Tibial artery (tissue), 4 donors: ENCODE measurements at places on chromosomes 6 and 20.

DNA sequence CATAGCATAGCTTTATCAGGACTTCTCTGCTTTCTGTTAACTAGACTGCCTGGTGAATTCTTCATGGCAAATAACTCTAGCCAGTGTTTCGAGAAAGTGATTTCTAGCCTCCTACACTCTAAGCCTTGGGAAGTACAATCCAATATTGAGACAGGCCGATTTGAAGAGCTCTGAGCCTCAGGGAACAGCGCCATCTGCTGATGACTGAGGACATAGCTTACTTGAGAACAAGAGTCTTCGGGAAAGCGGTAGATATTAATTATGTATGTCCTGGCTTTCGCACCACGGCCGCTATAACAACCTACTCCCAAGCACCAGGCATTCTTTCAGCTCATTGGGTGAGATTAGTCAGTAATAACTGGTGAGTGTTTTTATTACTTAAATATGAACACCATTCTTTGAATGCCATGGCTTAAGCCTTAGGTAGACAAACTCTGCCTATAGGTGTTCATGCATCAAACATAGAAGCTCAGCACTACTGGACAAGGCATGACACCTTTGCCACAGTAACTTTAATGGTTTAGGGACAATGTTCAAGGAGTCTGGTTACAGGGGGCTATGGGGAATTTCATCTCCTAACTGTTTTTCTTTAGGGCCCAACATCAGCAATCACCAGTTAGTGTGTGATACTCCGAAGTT is 518.6 kb downstream of the BMP2 start:
- DNase-seq: peak; percentile 80

DNA sequence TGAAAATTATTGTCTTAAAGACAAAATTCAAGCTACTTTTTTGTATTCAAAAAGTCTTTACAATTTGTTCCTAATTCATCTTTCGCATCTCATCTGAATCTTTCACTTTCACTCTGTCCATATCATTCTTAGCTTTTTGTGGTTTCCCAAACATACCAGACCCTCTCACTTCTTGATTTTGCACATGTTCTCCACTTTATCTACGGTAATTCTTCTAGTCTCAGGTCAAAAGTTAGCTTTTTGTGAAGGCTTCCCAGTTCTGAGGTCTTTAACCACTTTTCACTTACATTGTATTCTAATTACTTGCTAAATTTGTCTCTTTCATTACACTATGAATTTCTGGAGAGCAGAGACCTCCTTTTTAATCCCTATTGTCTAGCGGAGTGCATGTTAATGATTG is 34.6 kb upstream of the EPHA7 start:
- DNase-seq: no peak

- DNase-seq: no peak
Measured at GRCh38 chr6:4384656-4385055, 249.3 kb upstream of the ECI2 start.

GRCh38 chr20:48336597-48336996 is 491.2 kb downstream of the PREX1 start:
- DNase-seq: no peak

DNA sequence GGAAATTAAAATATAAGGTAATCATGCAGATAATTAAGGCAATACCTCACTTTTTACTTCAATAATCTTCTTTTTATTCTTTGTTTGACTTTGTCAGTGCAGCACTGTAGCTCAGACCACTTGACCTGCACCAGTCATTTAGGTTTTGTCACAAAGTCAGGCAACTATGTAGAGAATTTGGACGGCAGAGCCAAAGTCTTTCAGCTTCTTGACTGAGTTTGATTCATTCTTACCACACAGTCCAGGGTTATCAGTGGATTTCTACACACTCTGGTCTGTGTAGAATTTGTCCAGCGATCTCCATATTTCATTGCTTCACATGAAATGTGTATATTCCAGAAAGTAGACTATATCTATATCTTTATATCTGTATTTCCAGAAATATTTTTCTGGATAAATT is 107.3 kb downstream of the TFAP2B start:
- no peak for DNase-seq

DNA sequence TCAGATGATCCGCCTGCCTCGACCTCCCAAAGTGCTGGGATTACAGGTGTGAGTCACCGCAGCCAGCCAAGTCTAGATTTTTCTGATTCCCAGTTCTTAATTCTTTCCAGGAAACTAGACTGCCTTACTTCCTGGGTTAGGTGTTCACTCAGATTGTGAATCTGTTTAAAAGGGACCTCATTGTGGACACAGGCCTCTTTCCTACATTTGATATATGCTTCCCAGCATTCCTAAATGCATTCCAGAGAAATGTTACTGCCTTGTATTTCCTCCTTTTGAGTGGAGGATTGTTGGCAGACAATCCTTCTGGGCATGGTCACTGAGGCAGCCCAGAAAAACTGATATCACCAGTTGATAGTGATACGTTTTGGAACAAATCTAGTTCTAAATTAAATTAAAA is 15.7 kb downstream of the TMEM181 start:
- DNase-seq: no peak

DNA sequence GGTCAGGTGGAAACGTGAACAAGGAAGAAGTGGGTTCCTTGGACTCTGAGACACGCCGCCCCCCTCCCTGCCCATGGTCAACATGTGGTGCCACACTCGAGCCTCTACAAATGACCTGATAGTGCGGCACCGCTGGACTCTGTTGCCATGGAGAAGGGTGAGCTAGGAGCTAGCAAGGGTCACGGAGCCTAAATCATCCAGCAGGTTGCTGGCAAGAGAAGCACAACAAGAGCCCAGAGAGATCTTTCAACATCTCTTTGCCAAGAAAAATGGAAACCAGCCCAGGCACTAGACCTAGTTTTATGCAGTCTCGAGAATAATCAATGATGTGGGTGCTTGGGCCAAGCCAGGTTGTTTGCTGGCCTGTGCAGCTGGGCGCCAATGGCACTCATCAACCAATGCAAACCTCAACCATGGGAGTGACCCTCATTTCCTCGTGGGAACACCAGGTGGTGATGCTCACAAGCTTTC is 69.5 kb downstream of the NOL4L start:
- no peak for DNase-seq

- no peak for DNase-seq
Measured at GRCh38 chr6:169085466-169085865, 168.2 kb downstream of the THBS2 start.

DNA sequence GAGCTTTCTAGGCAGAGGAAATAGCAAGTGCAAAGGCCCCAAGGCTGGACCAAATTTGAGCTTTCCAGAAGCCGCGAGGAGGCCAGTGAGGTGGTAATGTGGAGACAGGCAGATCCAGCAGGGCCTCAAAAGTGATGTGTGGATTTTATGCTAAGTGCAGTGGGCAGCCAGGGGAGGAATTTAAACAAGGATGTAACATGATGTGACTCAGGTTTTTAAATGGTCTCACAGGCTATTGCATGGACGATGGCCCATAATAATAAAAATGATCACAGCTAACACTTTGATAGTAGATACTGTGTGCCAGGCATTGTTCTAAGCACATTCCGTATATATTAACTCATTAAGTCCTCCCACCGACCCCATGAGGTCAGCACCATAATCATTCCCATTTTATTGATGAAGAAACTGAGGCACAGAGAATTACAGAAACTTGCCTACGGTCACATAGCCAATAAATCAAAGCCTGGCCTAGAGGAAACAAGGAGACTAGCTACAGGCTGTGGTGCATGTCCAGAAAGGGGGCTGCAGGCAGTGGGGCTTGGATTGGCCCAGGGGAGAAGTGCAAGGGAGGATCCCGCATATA is 18.0 kb upstream of the PREX1 start:
- no peak for DNase-seq

- DNase-seq: no peak
Measured at GRCh38 chr6:136754820-136755219, 37.5 kb downstream of the MAP3K5 start.

GRCh38 chr6:159095616-159096015 is 50.8 kb upstream of the TAGAP start:
- DNase-seq: no peak

DNA sequence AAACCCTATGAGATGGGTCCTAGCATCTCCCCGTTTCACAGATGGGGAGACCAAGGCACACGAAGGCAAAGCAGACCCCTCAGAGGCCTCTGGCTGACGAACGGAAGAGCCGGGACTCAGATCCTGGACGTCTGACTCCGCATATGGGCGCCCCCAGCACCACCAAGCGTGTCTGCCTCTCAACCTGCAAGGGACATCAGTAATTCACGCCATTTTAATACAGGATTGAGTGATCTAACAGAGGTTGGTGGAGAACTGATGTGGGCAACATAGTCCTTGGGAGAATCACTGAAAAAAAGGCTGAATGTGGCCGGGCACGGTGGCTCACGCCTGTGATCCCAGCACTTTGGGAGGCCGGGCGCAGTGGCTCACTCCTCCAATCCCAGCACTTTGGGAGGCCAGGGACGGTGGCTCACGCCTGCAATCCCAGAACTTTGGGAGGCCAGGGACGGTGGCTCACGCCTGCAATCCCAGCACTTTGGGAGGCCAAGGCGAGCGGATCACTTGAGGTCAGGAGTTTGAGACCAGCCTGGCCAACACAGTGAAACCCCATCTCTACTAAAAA is 206.6 kb downstream of the DLL1 start:
- DNase-seq: peak; percentile 44
